ENCODE measurements at places on chromosomes 6 and 20.

GRCh38 chr6:153437193-153437592 is 306.1 kb upstream of the RGS17 start:
- DNase-seq, result no peak

DNA sequence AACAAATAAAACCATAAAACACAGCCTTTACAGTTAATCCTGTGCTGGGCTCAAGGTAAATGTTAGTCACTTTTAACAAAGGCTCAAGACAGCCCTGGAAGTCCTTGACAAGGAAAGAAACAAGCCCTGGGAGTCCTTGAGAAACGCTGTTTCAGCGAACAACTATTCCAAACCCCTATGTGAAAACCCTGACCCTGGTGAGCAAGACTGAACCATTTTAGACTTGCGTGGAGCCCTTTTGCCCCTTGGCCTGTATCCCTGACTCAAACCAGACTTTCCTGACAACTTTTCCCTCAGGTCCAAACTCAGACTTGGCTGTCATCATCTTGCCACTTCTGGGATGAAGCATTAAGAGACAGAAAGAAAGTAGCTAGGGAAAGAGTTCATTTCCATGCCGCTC is 180.4 kb downstream of the AIG1 start:
- DNase-seq, result no peak

DNA sequence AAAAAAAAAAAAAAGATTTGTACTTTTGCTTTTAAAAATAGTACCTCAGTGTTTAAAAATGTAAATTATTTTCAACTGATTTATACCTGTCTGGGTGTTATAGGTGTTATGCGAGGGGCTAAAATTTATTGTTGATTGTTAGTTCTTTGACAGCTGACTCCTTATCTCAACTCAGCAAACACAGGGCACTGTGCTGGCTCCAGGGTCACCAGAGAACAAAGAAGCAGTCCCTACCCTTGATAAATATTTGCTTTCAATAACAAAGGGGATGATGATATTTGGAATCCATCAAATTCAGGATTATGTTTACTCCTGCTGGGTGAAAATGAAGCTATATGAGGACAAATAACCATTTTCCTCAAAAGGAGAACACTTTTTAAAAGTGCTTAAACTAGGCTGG is 34.2 kb upstream of the KAT14 start:
- DNase-seq, result no peak

GRCh38 chr6:40205004-40205403 is 270.7 kb upstream of the MOCS1 start:
- DNase-seq, result no peak

GRCh38 chr6:163345931-163346330 is 68.6 kb upstream of the QKI start:
- DNase-seq, result no peak

- no peak for DNase-seq
Observed at GRCh38 chr6:125558241-125558843, 191.1 kb upstream of the HEY2 start.

DNA sequence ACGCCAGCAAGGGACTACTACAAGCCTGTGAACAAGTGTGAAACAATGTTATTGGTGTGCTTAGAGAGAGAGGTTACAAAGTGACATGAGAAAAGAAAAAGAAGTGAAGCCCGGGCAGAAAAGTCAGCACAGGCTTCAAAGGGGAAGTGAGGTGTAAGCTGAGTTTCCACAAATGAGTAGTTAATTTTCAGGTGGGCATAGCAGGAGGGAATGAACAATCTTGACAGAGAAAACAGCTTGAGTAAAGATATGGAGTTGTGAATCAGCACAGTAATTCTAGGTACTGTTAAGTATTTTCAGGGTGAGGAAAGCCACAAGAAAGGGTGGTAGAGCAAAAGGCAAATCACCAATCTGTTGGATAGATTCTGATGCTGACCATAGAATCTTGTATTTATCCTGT is 4.3 kb downstream of the KCNQ5 start:
- DNase-seq, result no peak

GRCh38 chr20:62845416-62846160 is 16.0 kb downstream of the TCFL5 start:
- no peak for DNase-seq

GRCh38 chr20:42442716-42443115 is 747.0 kb downstream of the PTPRT start:
- DNase-seq, result no peak

GRCh38 chr20:63843222-63843621 is 12.2 kb upstream of the ZBTB46 start:
- no peak for DNase-seq

GRCh38 chr6:148816117-148816516 is 69.3 kb downstream of the UST start:
- DNase-seq, result no peak

GRCh38 chr6:35706468-35706867 is 17.8 kb upstream of the FKBP5 start:
- DNase-seq, result no peak

DNA sequence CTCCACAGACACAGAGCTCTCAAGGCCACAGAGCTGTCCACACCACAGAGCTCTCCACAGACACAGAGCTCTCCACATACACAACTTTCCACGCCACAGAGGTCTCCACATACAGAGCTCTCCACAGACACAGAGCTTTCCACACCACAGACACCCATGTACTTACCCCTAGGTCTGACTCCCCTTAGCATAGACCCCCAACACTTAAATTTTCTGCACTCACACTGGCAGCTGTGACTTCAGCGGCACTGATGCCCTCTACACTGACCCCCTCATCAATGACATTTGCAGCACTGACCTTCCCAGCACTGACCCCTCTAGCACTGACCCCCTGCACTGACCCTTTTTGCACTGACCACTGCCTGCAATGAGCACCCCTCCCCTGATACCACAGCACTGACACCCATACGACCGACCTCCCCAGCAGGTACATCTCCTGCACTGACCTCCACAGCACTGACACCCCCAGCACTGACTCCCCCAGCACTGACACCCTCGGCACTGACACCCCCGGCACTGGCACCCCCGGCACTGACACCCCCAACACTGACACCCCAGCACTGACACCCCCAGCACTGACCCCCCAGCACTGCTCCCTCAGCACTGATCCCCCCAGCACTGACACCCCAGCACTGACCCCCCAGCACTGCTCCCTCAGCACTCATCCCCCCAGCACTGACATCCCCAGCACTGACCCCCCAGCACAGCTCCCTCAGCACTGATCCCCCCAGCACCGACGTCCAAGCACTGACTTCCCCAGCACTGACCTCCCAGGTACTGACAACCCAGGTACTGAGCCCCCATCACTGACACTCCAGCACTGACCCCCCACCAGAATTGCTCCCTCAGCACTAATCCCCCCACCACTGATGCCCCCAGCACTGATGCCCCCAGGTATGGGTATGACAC is 56.5 kb downstream of the ERMARD start:
- no peak for DNase-seq

DNA sequence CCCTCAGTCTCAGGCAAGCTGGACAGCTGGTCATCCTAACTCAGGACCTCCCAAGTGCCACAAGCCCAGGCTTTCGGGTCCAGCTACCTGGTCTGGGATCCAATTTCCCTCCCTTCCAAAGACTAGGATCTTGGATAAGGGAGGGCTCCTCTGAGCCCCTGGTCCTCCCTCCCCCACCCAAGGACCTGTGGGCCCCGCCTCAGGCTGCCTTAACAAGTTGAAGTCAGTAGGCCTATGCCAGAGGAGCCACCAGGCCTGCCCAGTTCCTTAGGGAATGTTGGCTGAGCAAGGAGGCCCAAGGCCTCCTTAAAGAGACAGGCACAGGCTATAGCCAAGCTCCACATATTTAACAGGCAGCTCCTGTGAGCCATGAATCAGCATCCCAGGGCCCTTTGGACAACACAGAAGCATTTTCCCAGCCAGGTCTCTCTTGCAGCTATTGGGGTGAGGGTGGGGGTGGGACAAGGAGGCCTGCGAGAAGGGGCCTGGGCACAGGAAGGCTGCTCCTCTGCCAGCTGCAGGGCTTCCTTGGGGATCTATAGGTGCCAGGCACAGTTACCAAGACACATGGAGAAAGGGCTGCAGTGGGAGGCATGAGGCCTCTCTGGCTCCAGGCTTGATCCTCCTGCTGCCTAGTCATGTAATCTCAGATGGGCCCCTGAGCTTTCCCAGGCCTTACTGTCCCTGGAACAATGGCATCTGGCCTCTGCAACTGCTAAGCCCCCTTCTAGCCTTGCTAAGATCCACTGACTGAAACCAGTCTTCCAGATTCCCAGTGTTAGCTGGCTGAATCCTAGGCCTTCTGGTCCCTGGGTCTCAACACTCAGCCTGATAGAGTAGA is 27.4 kb upstream of the NOL4L start:
- no peak for DNase-seq

GRCh38 chr20:10492065-10492464 is 57.0 kb downstream of the SLX4IP start:
- DNase-seq, result no peak

DNA sequence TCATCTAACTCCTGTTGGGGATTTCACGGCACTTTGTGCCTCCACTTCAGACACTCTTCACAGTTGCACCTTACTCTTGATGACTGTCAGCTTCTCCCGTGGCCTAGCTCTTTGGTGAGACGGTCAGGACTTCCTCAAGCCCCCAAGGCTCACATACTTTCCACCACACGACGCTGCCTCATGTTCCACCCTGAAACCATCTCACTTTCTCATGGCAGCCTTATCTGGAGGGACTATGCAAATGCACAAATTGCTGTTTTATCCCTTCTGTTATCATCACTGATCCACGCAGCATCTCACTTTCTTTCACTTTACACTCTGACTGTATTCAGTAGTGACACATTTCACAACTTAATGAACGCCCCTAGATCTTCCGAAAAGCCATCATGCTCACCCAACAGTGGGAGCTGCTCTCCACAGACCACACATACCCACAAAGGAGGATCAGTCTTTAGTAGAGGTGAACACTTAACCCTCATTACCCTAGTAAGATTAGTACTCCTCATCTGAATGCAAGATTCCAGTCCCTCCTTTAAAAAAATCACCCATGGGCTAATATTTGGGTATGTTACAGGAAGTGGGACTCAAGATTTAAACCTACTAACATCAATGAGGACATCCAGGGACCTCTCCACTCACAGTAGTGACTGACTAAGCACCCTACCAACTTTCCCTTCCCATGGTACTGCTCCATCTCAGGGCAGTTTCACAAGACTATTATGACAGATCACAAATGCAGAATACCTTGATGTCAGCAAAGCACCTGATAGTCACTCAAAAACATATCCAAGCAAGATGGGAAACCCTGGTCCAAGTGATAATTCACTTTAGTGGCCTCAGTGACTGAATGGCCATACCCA is 35.4 kb downstream of the FYN start:
- DNase-seq, result no peak

DNA sequence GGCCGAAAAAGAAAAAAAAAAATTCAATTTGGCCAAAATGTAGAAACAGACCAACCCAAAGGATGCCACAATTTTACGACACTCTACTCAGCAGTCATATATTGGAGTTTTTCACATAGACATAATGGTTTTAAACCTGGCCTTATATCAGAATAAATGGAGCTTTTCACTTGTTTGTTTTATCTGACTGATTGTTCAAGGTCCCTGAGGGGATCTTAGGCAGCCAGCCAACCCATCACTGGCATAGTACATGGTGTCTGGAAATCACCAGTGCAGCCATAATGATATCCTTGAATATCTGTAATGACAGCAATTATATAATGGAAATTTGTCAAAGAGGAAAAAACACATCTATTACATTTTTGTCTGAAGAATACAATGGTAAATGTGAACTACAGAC is 96.9 kb downstream of the PRSS35 start:
- DNase-seq, result no peak

DNA sequence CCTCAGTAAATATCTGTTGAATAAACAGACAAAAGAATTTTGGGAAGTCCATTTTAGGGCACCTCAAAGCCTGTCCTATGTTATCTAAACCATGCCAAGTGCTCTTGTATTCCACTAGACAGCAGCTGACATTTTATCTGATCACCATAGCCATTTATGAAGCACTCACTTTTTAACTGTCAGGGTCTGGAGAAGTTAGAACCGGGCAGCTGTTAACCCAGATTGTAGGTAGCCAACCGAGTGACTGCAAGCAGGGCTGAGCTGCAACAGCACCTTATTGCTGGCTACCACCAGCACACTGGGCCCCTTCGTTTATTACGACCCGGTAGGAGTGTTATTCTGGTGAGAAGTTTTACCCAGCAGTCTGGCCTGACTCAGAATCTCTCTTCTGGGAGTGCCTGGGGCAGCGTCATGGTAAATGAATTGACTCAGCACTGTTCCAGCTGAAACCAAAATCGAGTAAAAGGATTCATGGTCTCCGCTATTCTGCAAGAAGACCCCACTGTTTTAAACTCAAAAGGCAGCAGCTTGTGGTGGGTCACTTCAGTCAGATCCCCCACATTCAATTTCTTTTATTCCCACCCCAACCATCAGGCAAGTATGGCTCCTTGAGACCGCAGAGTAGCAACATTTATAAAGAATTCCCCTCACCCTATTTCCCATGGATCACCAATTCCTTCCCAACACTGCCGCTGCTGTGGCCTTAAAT is 1.7 kb downstream of the UBE2V1 start:
- no peak for DNase-seq

DNA sequence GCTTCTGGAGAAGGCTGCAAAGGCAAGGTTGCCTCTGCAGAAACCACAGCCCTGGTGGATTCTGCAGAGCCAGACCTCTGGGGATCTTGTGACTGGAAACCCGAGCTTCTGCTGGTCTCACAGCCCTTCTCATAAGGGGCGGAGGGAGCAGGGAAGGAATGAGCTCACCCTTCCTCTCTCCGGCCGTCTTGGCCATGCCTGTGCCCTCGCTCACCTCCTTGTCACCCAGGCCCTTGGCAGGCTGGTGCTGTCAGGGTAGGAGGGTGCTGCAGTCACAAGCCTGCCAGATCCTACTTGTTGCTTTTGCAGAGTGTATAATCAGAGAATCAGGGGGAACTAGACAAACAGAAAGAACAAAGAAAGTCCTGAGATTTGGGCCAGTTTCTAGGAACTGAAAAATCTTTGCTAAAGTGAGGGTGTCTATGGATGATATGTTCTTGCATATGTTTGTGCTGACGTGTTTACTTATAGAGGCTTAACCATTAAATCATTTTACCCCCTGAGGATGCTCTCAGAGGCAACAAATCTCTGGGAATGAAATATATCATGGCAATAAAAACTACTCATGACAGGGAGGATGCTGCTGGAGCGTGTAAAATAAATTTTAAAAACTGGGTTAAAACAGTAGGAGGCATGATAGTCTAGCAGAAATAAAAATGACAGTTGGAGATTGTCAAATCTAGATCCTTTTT is 244.9 kb upstream of the SOX4 start:
- DNase-seq, result no peak

- no peak for DNase-seq
Observed at GRCh38 chr6:134636186-134636799, 313.6 kb downstream of the ALDH8A1 start.

DNA sequence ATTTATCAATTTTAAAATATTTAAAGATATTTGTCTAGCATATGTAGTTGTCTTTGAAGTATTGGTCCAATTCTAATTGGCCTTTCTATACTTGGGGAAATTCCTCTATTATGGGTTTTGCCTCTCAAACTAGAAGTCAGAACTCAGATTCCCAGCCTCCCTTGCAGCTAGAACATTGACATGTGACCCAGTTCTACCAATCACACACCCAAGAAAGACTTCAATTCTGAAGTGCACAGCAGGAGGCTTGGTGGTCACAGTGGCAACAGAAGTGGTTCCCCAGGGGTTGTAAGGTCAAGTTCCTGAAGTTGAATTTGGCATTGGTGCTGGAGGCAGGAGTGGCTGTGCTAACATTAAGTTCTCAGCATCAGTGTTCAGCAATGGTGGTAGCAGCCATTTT is 14.8 kb upstream of the FKBP5 start:
- DNase-seq, result no peak

All from activated naive CD4-positive, alpha-beta T cell (primary cell).